H7 (cell line): ENCODE measurements at places on chromosomes 3 and 15.

DNA sequence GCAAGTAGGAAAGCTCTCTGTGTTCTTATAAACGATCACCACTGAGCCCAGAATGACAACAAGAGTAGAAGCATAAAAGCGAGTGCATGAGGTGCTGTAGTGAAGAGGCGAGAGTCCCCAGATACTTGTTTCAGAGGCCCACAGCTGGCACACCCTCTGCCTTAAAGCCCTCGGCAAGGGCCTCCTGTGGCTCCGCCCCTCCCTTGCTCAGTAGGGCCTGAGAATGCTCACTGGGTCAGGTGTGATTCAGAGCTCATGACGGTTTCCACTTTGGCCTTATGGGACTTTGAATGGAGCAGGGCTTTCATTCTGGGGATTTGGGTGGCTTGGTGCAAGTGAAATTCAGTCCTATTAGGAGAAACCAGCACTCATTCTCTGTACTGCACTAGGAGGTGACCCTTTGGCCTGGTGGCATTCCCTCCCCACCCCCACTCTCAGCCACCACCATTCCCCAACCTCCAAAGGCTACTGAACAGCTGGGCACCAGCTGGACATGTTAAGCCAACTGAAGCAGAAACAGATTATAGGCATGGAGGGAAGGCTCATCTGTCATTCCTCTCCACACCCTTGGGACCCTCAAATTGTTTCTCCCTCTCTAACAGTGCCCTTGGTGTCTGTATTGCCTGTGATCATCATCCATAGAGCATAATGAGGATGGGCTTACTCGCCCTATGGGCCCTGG lies 109.6 kb upstream of the CTDSPL start:
- no peak for DNase-seq

DNA sequence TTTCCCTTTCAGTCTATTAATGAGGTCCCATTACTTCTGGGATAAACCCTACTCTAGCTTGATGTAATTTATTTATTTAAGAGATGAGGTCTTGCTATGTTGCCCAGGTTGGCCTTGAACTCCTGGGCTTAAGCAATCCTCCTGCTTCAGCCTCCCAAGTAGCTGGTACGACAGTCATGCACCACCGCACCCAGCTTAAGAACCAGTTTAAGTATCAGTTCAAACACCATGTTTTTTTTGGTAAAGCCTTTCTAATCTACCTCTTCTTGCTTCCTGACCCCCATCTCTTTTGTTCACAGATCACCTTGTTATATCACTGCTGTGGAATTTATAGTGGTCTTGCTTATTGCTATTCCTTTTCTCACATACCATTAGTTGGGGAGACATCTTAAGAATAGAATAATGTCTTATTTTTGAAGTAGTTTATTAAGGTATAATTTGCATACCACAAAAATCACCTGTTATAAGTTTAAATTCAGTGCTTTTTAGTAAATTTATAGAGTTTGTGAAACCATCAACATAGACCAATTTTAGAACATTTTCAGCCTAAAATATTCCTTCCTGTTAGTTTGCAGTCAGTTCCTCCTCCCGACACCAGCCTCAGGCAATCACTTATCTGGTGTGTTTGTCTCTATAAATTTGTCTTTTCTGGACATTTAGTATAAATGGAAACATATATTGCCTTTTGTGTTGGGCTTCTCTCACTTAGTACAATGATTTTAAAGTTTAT lies 257.9 kb downstream of the PDCD6IP start:
- DNase-seq = no peak

- DNase-seq = no peak
Observed at GRCh38 chr3:193677734-193678133, 84.7 kb downstream of the OPA1 start.

GRCh38 chr3:24604215-24604614 lies 109.6 kb upstream of the THRB start:
- no peak for DNase-seq

DNA sequence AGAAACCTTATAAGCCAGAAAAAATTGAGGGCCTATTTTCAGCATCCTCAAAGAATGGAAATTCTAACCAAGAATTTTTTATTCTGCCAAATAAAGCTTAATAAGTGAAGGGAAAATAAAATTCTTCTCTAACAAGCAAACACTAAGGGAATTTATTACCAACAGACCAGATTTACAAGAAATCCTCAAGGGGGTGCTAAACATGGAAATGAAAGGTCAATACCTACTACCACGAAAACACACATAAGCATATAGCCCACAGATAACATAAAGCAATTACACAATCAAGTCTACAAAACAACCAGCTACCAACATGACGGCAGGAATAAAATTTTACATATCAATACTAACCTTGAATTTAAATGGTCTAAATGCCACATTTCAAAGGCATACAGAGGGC lies 883.5 kb downstream of the SI start:
- no peak for DNase-seq

GRCh38 chr3:40057077-40057476 lies 247.7 kb downstream of the MYRIP start:
- no peak for DNase-seq

DNA sequence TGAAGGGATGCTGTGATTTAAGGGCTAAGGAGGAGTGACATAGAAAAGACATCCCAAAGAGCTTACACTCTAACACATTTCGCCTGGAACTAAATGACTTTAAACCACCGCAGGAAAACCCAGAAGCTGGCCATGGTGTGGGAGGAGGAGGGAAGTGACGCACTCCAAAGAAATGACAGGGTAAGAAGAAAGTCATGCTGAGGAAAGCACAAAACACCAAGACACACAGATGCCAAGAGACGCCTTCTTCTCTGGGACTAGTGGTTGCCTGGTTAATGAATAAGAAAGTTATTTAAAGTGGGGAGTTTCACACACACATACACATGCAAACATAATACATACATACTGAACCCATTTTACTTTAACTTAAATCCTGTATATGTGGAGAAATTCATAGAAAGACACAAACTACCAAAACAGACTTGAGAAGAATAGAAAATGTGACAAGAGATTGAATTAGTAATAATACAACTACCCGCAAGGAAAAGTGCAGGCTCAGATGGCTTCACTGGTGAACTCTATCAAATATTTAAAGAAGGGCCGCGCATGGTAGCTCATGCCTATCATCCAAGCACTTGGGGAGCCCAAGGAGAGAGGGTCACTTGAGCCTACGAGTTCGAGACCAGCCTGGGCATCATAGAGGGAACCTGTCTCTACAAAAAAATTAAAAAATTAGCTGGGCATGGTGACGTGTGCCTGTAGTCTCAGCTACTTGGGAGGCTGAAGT lies 125.5 kb downstream of the NSMCE3 start:
- peak; percentile 17 for DNase-seq

GRCh38 chr3:89278302-89279025 lies 171.0 kb downstream of the EPHA3 start:
- peak; percentile 10 for DNase-seq

DNA sequence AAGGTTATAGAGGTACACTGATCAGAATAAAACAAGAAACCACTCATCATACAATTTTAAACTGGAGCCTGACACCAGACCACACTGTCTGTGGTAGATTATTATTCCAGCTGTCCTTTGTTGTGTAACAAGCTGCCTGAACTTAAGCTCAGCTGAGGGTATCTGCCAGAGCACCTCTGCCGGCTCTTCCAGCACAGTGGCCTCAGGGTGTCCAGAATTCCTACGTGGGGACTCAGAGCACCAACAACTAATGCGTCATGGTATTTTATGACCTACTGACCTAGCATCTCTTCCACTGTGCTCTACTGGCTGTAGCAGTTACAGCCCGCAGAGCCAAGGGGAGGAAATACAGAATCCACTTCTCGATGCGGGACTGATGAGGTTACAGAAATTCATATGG lies 15.6 kb upstream of the RAF1 start:
- DNase-seq = no peak

DNA sequence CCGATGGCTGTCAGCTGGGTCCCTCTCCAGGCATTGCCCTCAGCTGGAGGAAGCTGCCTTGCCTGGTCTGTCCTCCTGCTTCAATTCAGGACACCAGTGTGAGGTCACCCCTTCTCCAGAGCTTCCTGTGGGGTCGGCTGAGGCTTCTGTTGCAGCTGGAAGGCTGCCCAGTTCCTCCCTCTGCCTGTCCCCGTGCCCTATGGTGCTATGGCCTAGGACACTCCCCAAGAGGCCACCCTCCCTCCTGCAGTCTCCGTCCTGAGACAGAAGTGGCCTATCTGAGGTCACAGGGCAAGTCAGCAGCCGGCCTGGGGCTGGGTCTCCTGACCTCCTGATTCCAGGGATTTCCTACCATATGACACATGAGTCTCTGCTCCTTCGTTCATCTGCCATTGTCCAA lies 57.9 kb downstream of the RASGRF1 start:
- DNase-seq = no peak

DNA sequence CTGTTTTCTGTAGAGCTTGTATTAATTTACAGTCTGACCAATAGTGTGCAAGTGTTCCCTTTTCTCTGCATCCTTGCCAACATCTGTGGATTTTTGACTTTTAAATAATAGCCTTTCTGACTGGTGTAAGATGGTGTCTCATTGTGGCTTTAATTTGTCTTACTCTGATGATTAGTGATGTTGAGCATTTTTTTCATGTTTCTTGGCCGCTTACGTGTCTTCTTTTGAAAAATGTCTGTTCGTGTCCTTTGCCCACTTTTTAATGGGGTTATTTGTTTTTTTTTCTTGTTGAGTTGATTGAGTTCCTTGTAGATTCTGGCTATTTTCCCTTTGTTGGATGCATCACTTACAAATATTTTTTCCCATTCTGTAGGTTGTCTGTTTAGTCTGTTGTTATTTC lies 7.6 kb upstream of the ACOX2 start:
- no peak for DNase-seq

DNA sequence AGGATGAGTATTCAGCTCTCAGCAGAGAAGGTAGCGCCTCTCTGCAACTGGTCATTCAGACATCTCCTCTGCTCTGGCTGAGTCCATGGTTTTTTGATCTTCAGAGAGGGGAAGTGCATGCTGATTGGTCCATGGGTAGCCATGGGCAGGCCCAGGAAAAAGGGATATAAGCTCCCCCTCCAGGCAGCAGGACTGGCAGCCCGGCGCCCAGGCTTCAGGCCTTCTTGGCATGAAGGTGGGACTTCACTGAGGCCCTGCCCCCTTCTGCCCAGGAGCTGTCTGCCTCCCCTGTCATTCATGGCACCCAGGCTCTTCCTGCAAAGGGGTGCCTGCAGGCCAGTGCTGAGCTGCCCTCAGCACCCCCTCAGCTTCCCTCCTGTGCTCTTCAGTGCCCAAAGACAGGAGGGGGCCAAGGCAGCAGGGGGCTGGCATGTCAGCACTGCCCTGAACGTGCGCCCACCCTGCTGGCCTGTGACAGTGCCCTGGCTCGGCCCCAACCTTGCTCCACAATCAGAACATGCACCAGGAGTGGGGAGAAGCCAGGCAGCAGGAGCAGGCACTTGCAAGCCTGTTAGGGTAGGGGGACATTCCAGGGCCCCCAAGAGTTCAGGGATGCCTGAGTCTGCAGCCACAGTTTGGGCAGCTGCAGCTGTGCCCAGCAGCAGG lies 13.8 kb upstream of the NR1I2 start:
- peak; percentile 15 for DNase-seq

DNA sequence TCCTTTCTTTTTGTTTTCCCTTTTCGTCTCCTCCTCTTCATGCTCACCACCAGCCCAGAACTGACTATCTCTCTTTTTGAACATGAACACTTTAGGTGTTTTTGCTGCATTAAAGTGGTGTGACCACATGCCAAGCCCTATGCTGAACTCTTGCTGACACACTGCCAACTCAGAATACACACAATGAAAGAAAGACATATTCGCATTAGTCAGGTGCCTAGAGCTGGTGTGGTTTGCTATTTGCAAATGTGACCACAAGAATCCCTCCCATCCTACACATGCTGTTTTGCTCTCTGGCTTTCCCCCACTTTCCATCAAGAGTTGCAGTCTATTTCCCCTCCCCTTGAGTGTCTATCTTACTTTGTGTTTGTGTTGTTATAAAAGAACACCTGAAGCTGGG lies 967.8 kb upstream of the CFAP20DC start:
- DNase-seq = no peak

DNA sequence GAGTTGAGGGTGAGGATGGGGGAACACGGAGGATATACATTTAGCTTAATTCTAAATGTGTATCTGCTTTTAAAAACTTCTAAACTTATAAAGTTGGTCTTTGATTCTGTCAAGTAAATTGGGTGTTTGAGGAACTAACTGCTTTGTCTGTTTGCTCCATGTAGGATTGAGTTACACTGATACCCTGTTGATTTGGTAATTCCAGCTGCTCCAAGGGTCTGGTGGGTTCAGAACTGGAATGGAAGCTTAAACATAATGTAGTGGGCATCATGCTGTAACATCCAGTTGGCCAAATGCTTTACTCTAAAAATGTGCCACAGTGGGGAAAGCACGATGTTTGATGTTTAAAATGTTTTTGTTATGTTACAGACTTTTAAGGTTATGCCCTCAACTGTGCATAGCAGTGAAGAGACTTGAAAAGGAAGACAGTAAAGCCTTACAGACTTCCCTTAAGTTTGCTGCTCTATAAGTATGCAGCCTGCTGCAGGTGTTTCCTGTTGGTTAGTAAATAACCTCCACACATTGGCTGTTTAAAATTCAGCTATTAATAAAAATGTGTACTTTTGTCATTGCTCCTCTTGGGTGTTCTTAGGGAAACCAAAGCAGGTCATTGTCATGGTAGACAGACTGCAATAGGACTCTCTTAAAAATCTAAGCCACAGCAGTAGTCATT lies 5.9 kb upstream of the EDEM1 start:
- DNase-seq = no peak

DNA sequence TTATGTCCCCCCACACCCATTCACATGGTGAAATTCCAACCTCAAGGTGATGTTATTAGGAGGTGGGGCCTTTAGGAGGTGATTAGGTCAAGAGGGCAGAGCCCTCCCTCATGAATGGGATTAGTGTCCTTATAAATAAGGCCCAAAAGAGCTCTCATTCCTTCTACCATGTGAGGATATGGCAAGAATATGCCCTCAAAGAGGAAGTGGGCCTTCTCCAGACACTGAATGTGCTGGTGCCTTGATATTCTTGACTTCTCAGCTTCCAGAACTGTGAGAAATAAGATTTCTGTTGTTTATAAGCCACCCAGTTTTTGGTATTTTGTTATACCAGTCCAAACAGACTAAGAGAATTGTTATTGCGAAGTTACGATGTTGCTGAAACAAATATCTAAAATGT lies 94.4 kb downstream of the ANKRD28 start:
- no peak for DNase-seq

DNA sequence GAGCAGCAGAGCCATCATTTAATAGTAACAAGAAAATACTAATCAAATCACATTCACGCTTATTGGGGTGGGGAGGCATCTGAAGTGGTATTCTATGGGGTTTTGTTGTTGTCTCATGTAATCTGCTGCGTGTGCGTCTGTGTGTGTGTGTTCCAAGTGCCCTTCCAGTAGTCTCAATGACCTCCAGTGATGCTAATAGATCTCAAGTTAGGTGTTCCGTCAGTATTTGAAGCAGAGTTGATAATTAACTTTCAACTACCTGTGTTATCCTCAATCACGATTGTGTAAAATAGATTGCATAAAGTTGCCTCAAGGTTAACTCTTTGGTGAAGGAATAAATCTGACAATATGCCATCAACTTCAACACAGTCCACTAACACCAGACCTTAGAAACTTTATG lies 375.0 kb downstream of the MECOM start:
- no peak for DNase-seq

DNA sequence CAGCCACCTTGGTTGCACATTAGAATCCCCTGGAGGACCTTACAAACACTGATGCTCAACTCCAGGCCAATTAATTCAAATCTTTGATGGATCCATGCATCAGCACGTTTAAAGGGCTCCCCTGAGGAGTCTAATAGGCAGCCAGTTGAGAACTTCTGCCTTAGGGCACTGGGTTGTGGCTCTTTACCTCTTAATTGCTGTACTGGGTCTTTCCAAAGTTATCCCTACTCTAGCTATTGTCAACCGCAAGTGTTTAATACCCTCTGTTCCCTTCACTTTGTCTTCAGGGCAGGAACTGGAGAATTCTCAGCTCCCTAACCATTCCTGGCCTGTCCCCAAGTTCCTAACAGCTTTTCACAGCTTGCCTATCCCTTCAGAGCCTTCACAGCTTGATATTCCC lies 15.0 kb upstream of the FAM174B start:
- no peak for DNase-seq
